ENCODE measurements at places on chromosomes 4 and X. TPM values are rescaled to one million over a fixed set of nuclear protein-coding genes. Genes with fewer than 3 reads are reported as not detected.

DNA sequence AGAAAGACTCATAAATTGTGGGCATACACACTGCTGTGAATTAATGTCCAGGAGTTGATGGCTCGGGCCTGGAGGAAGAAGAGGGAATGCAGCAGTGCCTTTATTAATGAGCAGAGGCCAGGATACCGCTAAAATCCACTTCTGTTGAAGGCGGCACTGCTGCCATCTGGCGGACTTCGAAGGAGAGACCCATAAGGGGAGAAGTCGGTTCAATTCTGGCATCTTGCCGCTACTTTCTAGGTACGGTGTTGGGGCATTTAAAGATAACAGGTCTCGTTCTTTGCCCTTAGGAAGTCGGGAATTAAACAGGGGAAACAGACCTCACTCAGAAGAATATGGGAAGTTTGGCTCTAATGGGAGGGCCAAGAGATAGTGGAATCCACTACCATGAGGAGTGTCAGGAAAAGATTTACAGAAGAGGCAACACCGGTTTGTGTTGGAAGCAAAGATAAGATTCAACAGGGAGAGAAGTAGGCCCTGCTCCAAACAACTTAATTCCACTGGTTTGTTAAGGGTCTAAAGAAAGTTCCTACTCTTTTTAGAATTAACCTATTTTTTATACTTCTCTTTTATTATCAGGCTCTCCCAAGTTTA is 133.6 kb upstream of the GIMD1 start:
- no peak for DNase-seq

DNA sequence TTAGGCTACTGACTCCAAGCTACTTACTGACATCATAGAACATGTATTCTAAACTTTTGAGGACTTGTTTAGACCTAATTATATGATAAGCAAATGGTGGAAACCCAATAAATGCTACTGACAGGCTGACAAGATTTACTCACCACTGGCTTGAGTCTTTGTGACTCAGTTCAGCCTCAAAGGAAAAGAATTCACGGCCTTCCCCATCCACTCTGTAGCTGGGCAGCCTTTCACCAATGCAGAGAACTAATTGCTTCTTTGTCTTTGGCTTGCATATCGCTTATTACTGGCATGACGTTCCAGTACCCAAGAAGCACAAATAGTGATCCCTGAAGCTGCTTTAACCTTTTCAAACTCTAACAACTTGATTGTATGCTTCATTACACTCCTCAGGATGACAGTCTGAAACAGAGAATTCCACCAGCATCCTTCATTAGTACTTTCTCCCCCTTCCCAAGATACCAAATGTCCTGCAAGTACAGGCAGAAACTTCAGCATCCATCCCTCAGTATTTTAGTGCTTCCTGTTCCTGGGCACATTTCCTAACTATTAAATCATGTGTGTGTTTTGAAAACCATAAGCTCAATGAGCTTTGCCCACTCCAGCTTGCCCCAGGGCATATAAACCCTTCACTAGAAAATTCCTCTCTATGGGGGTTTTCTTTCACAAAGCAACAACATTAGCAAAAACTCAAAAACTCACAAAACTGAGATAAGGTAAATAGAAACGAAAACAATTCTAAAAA is 298.1 kb upstream of the SLC7A11 start:
- DNase-seq = no peak

GRCh38 chrX:9135901-9136510 is 102.1 kb upstream of the FAM9B start:
- DNase-seq = no peak

DNA sequence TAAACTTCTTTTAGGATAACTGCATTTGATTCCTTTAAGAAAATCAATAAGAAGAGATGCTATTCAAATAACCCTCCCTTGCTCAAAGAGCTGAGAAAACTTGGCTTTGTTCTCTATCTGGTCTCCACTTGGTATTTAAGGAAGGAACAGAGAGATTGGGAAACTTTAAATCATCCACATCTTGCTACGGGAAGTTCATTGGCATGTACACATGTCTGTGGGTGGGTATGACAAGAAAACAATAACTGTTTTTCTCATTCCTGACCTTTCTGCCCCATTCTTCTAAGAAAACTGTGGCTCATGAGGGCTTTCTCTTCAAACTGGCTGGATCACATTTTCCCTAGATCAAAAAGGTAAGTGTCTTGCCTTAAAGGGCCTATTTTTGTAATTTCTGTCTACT is 6.0 kb downstream of the SEL1L3 start:
- no peak for DNase-seq

- no peak for DNase-seq
Observed at GRCh38 chrX:135410861-135411627, 10.7 kb upstream of the SMIM10L2A start.

Gene RHOH
- 3.9 TPM for total RNA-seq

GRCh38 chr4:53314252-53314651 is 51.6 kb downstream of the SCFD2 start:
- no peak for DNase-seq

GRCh38 chrX:132173647-132174046 is 45.6 kb downstream of the RAP2C start:
- DNase-seq = no peak

Gene GDI1
- 82.6 TPM for total RNA-seq
